ENCODE measurements at places on chromosomes 16 and 17.

DNA sequence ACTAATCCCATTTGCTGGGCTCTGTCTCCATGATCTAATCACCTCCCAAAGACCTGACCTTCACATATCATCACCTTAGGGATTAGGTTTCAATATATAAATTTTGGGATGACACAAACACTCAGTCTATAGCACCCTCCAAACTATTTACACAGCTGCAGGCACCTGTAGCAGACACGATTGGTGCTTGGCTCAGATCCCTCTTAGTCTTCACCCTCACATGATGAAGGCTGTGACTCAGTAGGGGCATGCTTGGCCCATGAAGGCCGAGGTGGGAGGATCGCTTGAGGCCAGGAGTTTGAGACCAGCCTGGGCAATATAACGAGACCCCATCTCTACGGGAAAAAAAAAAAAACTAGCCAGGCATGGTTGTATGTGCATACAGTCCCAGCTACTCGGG, 73.5 kb downstream of the HS3ST2 start:
- no peak for DNase-seq

DNA sequence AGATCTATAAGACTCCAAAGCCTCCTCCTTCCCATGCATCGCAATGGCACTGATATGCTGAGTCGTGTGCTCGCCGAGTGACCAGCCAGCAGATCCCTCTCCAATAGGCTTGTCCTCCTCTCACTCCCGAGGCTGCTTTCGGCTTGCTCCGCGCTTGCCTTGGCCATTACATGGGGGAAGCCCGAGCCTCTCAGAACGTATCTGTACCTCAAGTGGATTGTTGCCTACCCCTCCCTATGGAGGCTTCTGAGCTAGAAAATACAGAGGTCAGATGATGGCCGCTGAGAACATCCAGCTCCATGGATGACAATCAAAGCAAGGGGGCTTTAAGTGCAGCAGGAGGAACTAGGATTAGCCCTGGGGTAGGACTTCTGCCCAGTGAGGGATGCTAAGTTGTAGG, 7.7 kb upstream of the NLRP1 start:
- DNase-seq: no peak

DNA sequence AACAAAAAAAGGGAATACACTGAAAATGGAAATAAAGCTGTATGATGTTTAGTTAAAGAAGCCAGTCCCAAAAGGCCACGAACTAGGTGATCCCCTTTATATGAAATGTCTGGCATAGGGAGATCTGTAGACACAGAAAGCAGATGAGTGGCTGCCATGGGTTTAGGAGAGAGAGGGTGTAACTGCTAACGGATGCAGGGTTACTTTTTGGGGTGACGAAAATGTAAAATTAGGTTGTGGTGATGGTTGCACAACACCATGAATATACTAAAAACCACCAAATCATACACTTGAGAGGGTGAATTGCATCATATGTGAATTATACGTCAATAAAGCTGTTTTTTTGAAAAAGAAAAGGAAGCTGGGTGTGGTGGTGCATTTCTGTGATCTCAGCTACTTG, 99.6 kb downstream of the ADCY9 start:
- DNase-seq: no peak

- DNase-seq: no peak
These were observed 95.0 kb downstream of the ADCY9 start for GRCh38 chr16:4021070-4021779.

DNA sequence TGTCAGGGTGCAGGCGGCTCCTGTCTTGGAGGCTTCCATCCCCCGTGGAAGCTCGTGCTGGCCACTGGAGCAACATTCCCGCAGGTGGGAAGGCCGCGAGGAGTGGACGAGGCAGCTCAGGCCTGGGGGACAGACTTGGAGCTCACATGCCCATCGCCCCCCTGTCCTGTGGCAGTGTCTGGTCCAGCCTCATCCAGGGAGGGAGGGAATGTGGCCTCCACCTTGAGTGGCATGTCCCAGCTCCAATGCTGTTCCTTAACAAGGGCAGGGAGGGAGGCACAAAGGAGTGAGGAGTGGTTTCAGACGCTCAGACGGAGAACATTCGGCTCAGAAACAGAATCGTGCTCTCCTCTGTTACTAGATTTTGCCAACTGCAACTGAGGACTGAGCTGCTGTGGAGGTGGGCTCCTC, 159.4 kb upstream of the CHMP6 start:
- no peak for DNase-seq

GRCh38 chr16:58264961-58265479, 29.8 kb downstream of the PRSS54 start:
- DNase-seq: no peak

DNA sequence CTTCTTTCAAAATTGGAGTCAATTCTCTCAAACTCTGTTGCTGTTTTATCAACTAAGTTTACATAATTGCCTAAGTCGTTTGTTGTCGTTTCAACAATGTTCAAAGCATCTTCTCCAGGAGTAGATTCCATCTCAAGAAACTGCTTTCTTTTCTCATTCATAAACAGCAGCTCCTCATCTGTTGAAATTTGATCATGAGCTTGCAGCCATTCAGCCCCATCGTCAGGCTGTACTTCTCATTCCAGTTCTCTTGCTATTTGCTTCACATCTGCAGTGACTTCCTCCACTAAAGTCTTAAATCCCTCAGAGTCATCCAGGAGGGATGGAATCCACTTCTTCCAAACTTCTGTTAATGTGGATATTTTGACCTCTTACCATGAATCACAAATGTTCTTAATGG, 230.6 kb downstream of the IRF8 start:
- DNase-seq: no peak

DNA sequence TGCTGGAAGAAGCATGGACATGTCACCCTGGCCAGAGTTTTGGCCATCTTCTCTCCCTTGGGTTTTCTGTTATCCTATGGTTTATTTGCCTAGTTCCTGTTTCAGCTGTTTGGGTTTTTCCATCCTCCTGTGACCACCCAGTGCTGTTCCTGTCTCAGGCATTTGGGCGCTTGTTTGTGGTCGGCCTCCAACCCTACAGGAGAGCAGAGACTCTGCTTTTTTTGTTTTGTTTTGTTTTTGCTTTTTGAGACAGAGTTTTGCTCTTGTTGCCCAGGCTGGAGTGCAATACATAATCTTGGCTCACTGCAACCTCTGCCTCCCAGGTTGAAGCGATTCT, 3.3 kb upstream of the ZC3H7A start:
- no peak for DNase-seq

- DNase-seq: no peak
These were observed 63.9 kb downstream of the KNOP1 start for GRCh38 chr16:19654147-19654546.

- DNase-seq: no peak
These were observed 1.3 kb downstream of the GPATCH8 start for GRCh38 chr17:44501866-44502375.

GRCh38 chr17:52209507-52209906, 51.0 kb upstream of the CA10 start:
- no peak for DNase-seq

DNA sequence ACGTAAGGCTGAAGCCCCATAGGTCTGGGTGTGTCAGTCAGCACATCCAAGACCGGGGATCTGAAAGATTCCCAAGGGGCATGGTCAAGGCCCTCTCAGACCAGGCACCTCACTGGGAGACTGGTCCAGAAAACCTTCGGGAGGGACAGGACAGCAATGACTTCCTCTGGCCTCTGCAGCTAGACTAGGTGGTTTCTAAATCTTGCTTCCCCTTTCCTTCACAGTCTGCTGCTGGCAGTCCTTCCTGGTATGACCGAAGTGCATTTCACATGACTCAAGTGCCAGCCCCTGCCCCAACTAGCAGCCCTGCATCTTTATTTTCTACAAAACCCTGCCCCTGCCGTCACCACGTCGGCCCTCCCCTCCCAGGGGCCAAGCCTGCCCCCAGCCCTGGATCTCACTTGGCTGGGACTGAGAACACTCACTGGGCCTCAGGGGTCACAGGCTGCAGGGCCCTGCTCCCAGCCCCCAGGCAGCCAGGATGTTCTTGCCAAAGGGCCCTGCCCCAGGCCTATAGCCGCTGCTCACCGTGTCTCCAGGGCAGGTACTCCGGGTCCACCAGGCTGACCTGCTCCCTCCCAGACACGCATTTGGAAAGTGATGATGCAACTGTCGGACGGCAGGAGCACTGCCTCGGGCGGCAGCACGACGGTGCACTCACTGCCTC, 18.3 kb downstream of the POLR3K start:
- no peak for DNase-seq

- DNase-seq: no peak
These were observed 134.8 kb upstream of the IRX6 start for GRCh38 chr16:55189224-55189623.

DNA sequence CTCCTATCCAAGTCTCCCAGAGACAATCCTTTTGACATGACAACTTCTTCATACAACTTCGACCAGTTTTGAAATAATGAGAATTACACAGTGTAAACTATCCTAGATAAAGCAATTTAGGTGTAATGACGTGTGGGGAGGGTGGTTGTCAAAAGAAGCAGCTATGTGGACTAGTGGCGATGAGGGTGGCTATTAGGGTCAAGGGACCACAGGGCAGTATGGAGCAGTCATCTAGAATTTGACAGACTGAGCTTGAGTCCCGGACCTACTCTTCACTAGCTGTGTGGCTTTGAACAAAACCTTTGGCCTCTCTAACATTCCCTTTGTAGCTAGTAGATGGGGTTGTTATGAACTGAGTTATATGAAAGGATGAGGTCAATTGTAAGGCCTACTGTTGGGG, 247.1 kb downstream of the HAPSTR1 start:
- no peak for DNase-seq

- no peak for DNase-seq
These were observed 46.0 kb downstream of the CDH11 start for GRCh38 chr16:65075877-65076276.
